ENCODE measurements at places on chromosomes 13 and 19. TPM values are rescaled to one million over a fixed set of nuclear protein-coding genes. Genes with fewer than 3 reads are reported as not detected.

CYP4F2 gene
- polyA plus RNA-seq = not detected

- H3K27me3 ChIP-seq = no peaks in the 10 kb centered on the region
- peaks cover 42% of the 10 kb centered on the region for H3K4me1 ChIP-seq
- H3K36me3 ChIP-seq = no peaks in the 10 kb centered on the region
- peak; percentile 90 for DNase-seq
Observed at GRCh38 chr19:1248786-1249297, 459 bp downstream of the MIDN start.

IZUMO2 gene
- not detected for polyA plus RNA-seq

DNA sequence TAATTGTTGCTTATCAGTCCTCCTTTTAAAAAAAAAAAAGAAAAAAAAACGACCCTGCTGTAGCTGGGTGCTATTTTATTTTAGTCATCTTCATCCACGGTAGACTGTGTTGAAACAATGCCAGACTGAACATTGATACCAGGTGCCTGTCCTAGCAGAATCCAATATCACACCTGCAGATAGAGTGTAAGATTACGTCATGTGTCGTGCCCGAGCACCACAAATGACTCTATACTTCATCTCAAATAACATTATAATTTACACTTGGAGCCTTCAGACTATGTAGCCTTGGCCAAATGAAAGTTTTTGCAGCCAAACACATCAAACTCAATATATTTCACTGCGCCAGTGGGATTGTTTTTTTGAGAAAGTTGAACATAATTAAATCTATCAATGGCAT is 410.6 kb downstream of the FGF9 start:
- H3K4me1 ChIP-seq = peaks cover 4% of the 10 kb centered on the region
- H3K27ac ChIP-seq = no peak overlapping the region
- H3K27me3 ChIP-seq = no peaks in the 10 kb centered on the region
- DNase-seq = no peak
- no peaks in the 10 kb centered on the region for H3K36me3 ChIP-seq
- H3K4me3 ChIP-seq = no peak overlapping the region

ASF1B gene
- polyA plus RNA-seq = 12.4 TPM

DNA sequence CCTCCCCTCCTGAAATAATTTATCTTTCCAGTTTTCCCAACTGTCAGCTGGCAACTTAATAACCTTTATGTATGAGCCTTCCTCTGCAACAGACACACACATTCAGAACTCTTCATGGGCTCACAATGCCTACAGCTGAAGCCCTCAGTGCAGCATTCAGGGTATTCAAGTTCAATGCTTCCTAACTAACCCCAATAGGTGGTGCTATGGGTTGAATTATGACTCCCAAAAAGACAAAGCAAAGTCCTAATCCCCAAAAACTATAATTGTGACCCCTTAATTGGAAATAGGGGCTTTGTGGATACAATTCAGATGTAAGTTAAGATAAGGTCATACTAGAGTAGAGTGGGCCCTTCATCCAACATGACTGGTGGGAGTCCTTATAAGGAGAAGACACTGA is 202.2 kb downstream of the SUCLA2 start:
- no peak overlapping the region for H3K4me3 ChIP-seq
- no peaks in the 10 kb centered on the region for H3K27me3 ChIP-seq
- H3K4me1 ChIP-seq = no peaks in the 10 kb centered on the region
- no peaks in the 10 kb centered on the region for H3K36me3 ChIP-seq
- H3K27ac ChIP-seq = no peak overlapping the region

GADD45B gene
- 229 TPM for polyA plus RNA-seq

- H3K4me1 ChIP-seq = peaks cover 7% of the 10 kb centered on the region
- H3K27ac ChIP-seq = no peak overlapping the region
- no peak for DNase-seq
- H3K27me3 ChIP-seq = no peaks in the 10 kb centered on the region
- no peak overlapping the region for H3K4me3 ChIP-seq
Observed at GRCh38 chr19:47781590-47782262, 3.2 kb downstream of the SELENOW start.

GRCh38 chr13:64314331-64314730 is 2898.7 kb upstream of the PCDH20 start:
- H3K4me1 ChIP-seq = no peaks in the 10 kb centered on the region
- H3K36me3 ChIP-seq = no peaks in the 10 kb centered on the region
- no peak overlapping the region for H3K27ac ChIP-seq
- H3K4me3 ChIP-seq = no peak overlapping the region
- H3K27me3 ChIP-seq = no peaks in the 10 kb centered on the region

GRCh38 chr19:2726904-2727639 is 5.9 kb upstream of the DIRAS1 start:
- H3K27ac ChIP-seq = no peak overlapping the region
- H3K27me3 ChIP-seq = peaks cover 25% of the 10 kb centered on the region
- no peaks in the 10 kb centered on the region for H3K4me1 ChIP-seq
- no peak for DNase-seq
- H3K4me3 ChIP-seq = no peak overlapping the region

GYS1 gene
- polyA plus RNA-seq = 45.9 TPM

GRCh38 chr13:24503379-24503696 is 9.2 kb downstream of the PARP4 start:
- H3K4me1 ChIP-seq = no peaks in the 10 kb centered on the region
- no peak overlapping the region for H3K4me3 ChIP-seq
- no peak for DNase-seq
- no peaks in the 10 kb centered on the region for H3K27me3 ChIP-seq

DNA sequence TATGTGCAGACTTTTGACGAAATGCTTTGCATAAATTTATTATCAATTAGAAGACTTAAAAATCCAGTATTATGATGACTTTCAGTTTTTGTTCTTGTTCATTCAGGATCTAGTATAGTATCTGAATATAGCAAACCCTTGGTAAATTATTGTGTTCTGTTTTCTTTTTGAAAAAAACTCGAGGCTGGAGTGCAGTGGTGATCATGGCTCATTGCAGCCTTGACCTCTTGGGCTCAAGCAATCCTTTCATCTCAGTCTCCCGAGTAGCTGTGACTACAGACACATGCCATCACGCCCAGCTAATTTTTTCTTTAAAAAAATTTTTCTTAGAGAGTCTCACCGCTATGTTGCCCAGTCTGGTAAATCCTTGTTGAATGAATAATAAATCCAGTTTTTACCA is 4.6 kb downstream of the FARP1 start:
- H3K36me3 ChIP-seq = no peaks in the 10 kb centered on the region
- no peak for DNase-seq
- H3K27me3 ChIP-seq = no peaks in the 10 kb centered on the region
- H3K4me1 ChIP-seq = peaks cover 39% of the 10 kb centered on the region
- H3K27ac ChIP-seq = no peak overlapping the region

GRCh38 chr13:62593804-62594203 is 1178.2 kb upstream of the PCDH20 start:
- DNase-seq = no peak
- no peaks in the 10 kb centered on the region for H3K36me3 ChIP-seq
- no peak overlapping the region for H3K27ac ChIP-seq
- H3K27me3 ChIP-seq = no peaks in the 10 kb centered on the region
- H3K4me3 ChIP-seq = no peak overlapping the region

DNA sequence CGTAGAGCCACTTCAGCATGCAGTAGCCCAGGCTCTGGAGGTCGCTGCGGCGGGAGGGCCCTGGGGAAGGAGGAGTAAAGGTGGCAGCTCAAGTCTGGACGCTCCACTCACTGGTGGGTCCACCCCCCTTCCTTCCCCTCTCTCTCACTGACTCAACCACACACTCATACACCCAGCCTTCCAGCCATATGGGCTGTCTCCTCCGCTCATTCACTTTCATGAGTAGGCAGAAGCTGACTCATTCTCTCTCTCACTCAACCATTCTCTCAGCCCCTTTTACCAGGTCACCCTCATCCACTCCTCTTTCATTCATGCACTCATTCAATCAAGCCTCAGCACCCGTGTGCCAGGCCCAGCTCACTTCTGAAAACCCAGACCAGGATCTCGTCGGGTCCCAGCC is 27.5 kb upstream of the SIGLEC11 start:
- DNase-seq = no peak
- peaks cover 2% of the 10 kb centered on the region for H3K4me1 ChIP-seq
- no peak overlapping the region for H3K4me3 ChIP-seq
- no peaks in the 10 kb centered on the region for H3K27me3 ChIP-seq

ARL11 gene
- polyA plus RNA-seq = 0.22 TPM

GRCh38 chr13:44063881-44064280 is 184.2 kb downstream of the LACC1 start:
- no peak for DNase-seq
- H3K4me3 ChIP-seq = no peak overlapping the region
- H3K27ac ChIP-seq = no peak overlapping the region
- H3K4me1 ChIP-seq = peaks cover 8% of the 10 kb centered on the region
- H3K36me3 ChIP-seq = no peaks in the 10 kb centered on the region

ALOX5AP gene
- polyA plus RNA-seq = 17.2 TPM

- H3K27me3 ChIP-seq = no peaks in the 10 kb centered on the region
- H3K27ac ChIP-seq = no peak overlapping the region
- no peak for DNase-seq
- no peak overlapping the region for H3K4me3 ChIP-seq
- H3K36me3 ChIP-seq = no peaks in the 10 kb centered on the region
Observed at GRCh38 chr19:46967578-46968032, 52.0 kb upstream of the NPAS1 start.

PVR gene
- polyA plus RNA-seq = 76.4 TPM

- H3K4me1 ChIP-seq = peaks cover 13% of the 10 kb centered on the region
- H3K36me3 ChIP-seq = no peaks in the 10 kb centered on the region
- DNase-seq = no peak
- H3K27ac ChIP-seq = no peak overlapping the region
Observed at GRCh38 chr19:2249880-2250765, 1.0 kb downstream of the AMH start.

All from hepatocyte (in vitro differentiated cells).